ENCODE measurements at places on chromosomes 1 and 21.

GRCh38 chr21:45948576-45949141 lies 32.9 kb upstream of the COL6A1 start:
- DNase-seq, result no peak

DNA sequence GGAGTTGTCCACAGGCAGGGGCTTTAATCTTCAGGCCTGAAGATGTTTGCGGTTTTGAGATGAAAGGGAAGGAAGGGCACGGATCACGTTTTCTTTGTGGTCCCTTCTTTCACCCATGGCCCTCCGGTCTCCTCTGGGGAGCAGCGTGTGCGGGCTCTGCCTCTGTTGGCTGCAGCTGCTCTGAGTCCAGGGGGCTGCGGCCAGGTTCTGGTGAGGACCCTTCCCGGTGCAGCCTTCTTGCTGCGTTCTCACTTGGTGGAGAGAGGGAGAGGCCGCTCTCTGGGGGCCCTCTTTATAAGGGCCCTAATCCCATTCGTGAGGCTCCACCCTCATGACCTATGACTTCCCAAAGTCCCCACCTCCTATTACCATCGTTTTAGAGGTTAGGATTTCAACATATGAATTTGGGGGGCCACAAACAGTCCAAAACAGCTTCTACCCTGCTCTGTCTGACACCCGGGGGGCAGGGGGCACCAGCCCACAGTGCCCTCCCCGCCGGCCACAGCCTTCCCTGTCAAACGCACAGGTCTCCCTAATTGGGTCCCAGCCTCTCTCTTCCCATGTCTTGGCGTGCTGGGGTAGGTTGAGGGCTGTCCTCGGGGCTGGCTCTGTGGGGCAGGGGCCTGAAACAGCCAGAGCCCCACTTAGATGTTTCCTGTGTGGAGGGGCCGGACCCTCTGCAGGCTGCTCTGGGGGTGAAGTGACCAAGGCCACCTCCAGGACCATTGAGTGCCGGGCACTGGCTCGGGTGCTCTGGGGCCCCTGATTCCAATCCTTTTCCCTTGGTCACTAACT lies 100.1 kb upstream of the C1orf174 start:
- no peak for DNase-seq

GRCh38 chr1:53687901-53688300 lies 51.1 kb downstream of the GLIS1 start:
- no peak for DNase-seq

DNA sequence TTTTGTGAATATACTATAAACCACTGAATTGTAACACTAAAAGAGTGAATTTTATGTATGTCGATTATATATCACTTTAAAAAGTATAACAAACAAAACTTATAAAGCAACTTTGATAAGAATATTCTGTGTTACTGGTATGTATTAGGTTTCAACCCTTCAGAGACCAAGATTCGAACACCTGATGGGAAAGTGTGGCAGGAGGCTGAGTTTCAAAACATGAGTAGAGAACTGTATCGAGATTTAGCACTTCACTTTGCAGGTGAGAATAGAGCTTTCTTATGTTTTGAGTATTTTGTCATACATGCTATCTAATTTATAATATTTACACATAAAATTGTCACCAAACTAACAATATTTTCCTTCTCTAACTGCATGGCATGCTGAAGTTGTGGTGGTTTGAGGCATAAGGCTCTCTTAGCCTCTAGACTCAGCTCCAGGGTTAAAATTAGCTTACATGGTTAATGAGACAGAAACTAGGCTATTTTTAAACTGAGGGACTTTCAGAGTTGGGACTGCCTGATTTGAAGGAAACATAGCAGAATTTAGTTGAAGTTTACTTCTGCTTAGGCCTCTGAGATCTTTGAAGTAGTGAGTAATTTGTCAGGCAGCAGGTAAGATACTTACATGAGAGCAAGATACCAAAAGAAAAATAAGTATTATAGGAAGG lies 48.6 kb downstream of the CEP350 start:
- no peak for DNase-seq

DNA sequence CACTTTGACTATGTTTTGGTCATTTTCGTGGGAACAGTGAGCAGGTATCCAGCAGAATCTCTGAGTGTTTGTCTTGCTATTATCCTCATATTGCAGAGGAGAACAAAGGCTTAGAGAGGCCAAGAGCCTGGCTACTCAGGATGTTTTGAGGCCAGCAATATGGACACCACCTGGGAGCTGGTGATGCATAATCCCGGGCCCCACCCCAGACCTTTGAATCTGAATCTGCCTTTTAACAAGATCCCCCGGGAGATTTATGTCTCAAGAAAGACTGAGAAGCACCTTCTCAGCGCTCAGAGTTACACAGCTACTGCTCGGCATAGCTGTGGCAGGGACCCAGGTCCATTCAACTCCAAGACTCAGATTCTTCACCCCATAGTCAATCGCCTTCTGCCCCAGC lies 72.8 kb downstream of the PTPRU start:
- no peak for DNase-seq

DNA sequence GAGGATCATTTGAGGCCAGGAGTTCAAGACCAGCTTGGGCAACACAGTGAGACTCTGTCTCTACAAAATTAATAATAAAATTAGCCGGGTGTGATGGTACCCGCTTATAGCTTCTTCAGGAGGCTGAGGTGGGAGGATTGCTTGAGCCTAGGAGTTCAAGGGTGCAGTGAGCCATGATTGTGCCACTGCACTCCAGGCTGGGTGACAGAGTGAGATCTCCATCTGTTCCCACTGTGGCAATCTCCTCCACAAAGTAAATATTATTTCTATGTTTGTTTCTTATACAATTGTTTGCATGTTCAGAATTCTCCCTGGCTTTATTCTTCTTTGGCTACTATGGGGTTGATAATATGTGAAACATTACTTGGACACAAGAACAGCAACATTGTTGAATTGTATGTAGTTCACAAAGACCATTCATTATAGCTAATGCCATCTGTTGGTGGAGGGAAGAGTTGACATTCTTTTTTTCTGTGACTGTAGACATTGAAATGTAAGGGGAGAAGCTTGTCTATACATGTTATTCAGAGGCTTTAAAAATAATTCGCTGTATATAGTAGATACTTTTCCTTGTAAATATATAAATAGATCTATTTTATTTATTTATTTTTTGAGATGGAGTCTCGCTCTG lies 47.8 kb upstream of the SRSF10 start:
- DNase-seq, result no peak

GRCh38 chr1:147618077-147618569 lies 52.2 kb downstream of the ACP6 start:
- no peak for DNase-seq

GRCh38 chr1:12634156-12634555 lies 9.7 kb upstream of the AADACL4 start:
- DNase-seq, result no peak

DNA sequence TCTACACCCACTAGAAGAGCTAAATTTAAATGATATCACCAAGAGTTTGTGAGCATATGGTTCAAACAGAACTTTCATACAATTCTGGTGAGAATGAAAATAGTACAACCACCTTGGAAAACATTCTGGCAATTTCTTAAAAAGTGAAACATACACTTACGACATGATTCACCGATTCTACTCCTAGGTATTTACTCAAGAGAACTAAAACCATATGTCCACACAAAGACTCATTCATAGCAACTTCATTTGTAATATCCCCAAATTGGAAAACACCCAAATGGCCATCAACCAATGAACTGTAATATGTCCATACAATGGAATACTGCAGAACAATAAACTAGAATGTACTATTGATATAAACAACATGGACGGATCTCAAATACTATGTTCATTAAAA lies 51.2 kb upstream of the ADAM30 start:
- DNase-seq, result no peak

GRCh38 chr1:1606232-1606631 lies 6.3 kb upstream of the FNDC10 start:
- DNase-seq, result no peak

GRCh38 chr1:181493166-181493565 lies 9.8 kb downstream of the CACNA1E start:
- DNase-seq, result no peak

- no peak for DNase-seq
Measured at GRCh38 chr1:229843627-229844238, 217.7 kb downstream of the URB2 start.

DNA sequence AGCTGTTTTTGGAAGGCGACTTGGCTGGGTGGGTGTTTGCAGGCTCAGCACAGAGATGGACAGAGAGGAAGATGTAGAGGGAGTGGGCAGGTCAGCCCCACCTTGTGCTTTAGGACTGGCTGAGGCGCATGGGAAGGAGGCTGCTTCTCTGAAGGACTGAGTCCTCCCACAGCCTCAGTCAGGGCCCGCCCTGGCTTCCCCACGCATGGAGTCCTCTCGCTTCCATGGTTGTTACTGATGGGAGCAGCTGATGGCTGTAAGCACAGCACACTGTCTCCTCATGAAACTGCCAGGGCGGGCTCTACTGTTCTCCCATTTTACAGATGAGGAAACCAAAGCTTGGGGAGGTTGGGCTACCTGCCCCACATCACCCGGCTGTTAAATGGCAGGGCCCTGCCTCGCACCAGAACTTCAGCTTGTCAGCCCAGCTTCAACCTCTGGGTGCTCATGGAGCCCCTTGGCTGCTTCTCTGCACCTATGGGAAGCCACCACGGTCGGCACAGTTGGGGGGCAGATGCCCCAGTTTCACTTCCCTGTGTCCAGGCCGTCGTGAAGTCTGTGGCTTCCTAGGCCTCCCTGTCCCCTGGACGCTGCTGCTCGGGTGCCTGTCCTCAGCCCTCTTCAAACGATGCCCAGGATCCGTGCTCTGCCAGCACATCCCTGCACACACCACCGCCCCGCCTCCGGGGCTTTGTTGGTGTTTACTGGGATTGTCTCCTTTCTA lies 2.4 kb downstream of the TMEM201 start:
- DNase-seq, result no peak

DNA sequence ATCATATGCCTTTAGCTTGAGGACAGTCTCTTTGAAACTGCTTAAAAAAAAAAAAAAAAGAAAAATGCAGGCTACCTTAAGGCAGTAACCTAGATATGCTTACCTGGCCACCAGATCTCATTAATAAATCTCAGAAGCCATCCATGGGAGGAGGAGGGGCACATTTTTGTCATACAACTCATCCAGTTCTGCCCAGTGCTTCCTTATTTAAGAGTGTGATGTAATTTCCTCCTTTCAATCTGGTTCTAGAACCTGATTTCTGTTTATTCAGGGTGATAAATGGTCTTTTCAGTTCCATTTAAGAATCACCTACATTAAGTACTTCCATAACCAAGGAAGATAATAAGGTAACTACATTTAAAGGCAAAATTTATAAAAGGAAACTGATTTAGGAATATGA lies 6.1 kb downstream of the ERRFI1 start:
- no peak for DNase-seq

DNA sequence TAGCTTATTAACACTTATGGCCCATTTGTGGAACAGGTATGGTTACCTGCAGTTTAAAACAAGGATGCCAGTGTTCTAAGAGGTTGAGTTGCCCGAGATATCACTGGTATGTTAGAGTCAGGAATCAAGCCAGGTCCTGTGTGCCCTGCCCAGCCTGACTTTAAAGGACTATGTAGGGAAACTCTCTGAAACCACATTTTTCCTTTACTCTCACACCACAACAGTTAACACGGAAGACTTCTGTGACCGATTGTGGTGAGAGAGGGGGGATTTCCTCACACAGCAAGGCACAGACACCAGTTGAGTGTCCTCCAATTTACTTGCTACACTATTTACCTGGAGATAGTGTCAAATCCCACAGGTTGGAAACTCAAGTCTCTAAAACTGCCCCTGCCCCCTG lies 47.8 kb downstream of the UCK2 start:
- DNase-seq, result no peak

DNA sequence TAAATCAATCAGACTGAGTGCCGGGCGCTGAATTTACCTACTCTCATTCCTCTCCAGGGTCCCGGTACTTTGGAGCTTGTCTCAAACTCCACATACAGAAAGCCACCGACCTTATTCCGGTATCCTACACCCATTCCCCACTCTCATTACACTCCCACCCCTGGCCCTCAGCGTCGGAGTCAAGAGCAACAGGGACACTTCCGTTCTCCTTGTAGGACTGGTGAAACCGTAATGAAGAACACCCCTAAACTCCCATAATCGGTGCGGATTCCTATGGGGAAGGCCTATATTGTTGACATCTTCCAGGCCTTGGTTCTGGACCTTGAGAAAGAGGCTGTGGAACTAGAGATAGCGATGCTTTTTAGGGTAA lies 798 bp downstream of the ZBED6 start:
- DNase-seq, result peak; percentile 28

GRCh38 chr1:87963556-87963955 lies 634.9 kb downstream of the LMO4 start:
- no peak for DNase-seq

- no peak for DNase-seq
Measured at GRCh38 chr1:12014141-12014991, 4.9 kb upstream of the MIIP start.

DNA sequence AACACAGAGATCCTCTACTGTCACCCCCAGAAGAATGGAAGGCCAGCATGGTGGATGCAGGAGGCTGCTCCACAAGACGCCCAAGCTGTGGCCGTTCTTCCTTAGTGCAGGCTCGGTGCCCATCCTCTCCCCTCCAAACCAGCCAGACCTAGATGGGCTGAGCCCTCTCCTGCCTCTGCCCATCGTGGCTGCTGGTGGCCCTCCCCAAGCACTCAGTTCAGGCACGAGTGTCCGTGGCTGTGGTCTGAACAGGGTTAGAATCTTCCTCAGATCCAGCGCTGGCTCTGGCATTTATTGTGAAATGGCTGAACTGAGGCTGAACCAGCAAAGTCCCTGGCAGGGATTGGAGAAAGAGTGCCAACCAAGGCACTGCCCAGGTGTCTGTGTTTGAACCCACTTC lies 59.5 kb downstream of the TRIM11 start:
- DNase-seq, result no peak

DNA sequence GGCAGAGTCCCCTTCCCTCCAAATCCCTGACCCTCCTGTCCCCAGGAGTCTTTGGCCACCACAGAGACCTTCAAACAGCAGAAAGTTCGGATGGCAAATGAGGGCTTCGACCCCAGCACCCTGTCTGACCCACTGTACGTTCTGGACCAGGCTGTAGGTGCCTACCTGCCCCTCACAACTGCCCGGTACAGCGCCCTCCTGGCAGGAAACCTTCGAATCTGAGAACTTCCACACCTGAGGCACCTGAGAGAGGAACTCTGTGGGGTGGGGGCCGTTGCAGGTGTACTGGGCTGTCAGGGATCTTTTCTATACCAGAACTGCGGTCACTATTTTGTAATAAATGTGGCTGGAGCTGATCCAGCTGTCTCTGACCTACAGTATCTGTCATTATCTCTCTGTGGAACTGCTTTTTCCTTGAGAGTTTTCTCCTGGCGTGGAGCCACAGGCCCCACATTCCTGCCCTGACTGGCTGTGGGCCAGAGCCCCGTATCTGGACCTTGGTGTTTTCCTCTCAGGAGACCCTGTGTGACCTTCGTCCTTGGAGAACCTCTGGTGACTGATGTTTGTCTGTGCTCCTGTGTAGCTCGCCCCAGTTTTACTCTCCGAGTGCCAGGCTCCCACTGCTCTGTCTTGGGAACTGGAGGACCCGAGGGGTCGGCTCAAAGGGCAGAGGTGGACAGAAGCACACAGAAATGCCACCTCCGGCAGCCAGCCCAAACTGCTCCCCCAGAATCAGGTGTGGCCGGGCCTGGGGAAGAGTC lies 4.8 kb downstream of the SLC27A3 start:
- no peak for DNase-seq

GRCh38 chr1:26574719-26575251 lies 45.2 kb downstream of the RPS6KA1 start:
- no peak for DNase-seq

Measured in left renal cortex interstitium (tissue), 4 donors.